ENCODE measurements at places on chromosomes 16 and 17.

DNA sequence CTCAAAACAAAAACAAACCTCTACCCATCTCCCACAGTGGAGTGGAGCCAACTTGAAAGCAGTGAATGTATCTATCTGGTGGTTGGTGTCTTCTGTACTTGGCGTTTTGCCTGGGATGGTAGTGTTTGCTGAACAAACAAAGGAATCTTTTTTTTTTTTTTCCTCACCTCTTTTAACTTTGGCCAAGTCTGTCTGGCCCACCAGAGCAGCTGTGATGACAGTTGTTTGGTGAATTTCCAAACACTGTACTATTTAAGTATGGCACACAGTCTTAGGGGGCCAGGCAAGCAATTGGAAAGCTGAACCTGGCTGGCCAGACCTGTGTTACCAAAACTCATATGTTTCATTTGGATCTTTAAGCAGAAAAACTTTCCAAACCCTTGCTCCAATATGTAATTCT is 101.8 kb upstream of the CDH13 start:
- DNase-seq = no peak

DNA sequence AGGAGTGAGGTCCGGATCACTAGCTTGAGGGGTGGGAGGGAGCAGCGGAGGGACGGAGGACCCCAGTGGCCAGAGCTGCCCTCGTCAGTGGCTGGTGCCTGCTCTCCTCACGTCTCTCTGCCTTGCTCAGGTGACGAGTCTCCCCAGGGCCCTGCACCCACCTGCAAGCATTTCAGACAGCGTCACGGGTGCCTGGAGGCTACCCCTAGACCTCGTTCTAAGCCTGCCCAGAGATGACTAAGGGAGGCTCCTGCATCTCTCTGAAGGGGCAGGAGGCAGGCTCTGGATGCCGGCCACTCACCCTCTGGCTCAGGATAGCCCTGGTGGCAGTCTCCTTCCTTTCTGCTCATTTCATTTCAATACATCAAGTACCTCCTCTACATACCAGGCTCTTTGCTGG is 68.8 kb downstream of the MRC2 start:
- DNase-seq = no peak

GRCh38 chr17:62933501-62934385 is 32.3 kb upstream of the TANC2 start:
- no peak for DNase-seq

DNA sequence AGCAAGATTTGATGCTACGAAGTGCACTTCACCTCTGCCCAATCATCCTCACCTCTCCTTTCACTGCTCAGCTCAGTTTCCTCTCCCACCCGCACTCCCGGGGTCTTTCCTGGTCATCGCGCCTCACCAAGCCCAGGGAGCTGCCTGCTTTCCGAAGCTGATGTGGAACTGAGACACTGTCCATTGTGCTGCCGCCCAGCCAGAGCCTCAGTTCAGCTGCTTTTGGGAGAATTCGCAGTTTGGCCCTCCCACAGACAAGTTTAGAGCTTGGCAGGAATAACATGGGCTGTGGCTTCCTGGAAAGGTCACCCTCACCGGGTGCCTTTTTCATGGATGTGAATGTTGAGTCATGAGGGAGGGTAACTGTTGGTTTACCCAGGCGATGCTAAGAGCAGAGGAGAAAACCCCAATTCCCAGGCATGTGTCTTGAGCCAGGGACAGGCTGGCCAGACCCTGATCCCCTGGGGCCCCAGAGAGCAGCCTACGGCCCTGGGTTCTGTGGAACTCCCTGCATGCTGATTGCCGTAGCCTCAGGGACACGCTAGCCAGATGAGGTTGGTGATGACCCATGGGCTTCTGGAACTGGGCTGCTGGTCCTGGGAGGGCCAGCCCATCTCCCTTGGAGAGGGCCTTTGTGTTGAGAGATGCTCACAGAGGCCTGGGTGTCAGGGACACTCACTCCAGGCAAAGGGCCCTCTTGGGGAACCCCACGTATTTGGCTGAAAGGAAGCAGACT is 1687.5 kb downstream of the TP53TG3F start:
- no peak for DNase-seq

GRCh38 chr17:40290629-40291280 is 3.1 kb downstream of the CDC6 start:
- DNase-seq = no peak

DNA sequence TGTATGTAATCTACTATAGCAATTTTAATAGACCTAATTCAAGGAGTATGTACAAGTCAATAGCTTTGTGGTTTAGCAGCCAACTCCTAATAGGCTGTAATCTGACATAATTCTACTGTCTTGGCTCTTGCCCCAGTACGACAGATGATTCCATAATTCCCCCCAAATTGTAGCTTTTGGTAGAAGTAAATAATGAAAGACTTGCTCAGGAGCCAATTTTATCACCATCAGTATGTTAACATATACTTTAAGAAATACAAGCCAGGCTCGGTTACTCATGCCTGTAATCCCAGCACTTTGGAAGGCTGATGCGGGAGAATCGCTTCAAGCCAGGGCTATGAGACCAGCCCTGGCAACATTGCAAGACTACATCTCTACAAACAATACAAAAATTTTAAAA is 53.9 kb downstream of the AP2B1 start:
- DNase-seq = no peak

- no peak for DNase-seq
Measured at GRCh38 chr16:24851700-24852099, 5.9 kb downstream of the SLC5A11 start.

- DNase-seq = no peak
Measured at GRCh38 chr17:51721730-51722129, 436.8 kb downstream of the CA10 start.

- no peak for DNase-seq
Measured at GRCh38 chr16:12548270-12548983, 255.3 kb downstream of the CPPED1 start.

DNA sequence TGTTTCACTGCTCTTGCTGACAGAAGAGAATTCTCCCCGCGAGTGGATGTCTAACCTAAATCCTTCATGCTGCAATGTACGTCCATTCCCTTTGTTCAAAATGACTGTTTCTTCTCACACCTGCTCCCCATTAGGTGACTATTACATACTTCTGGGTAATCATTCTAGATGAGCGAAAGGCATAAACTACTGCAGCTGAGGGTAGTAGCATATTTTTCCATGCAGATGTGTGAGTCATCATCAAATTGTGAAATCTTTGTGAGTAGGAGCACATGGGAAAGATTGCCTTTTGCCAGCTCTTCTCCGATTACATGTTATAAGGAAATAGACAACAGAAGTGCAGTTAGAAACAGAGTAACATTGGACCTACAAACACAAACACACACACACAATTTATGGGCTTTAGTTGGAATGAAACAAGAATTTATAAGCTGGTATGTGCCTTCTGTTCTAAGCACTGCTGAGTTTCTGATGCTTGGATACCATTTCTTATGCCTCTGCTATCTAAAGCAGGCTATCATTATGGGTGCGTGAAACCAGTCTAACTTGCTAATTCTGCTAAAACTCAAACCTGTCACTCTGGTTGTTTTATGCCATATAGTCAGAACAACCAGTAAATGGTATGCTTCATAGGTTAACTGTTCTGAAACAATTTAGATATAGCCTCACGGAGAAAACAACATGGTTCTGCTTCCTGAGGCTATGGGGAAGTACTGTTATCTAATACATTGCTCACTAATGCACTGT is 346.9 kb upstream of the PSMD7 start:
- no peak for DNase-seq

DNA sequence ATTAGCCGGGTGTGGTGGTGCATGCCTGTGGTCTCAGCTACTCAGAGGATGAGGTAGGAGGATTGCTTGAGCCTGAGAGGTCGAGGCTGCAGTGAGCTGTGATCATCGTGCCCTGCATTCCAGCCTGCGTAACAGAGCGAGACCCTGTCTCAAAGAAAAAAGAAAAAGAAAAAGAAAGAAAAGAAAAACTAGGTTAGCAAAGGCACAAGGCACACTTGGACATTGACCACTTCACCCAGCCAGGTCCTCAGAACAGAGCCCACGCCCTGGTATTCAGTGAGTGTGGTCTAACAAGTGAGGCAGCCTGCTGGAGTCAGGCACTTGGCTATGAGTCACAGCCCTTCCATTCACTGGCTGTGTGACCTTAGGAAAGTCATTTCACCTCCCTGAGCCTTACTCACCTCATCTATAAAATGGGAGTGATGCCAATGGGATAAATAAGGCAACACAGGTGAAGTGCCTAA is 10.4 kb downstream of the MILR1 start:
- DNase-seq = no peak

DNA sequence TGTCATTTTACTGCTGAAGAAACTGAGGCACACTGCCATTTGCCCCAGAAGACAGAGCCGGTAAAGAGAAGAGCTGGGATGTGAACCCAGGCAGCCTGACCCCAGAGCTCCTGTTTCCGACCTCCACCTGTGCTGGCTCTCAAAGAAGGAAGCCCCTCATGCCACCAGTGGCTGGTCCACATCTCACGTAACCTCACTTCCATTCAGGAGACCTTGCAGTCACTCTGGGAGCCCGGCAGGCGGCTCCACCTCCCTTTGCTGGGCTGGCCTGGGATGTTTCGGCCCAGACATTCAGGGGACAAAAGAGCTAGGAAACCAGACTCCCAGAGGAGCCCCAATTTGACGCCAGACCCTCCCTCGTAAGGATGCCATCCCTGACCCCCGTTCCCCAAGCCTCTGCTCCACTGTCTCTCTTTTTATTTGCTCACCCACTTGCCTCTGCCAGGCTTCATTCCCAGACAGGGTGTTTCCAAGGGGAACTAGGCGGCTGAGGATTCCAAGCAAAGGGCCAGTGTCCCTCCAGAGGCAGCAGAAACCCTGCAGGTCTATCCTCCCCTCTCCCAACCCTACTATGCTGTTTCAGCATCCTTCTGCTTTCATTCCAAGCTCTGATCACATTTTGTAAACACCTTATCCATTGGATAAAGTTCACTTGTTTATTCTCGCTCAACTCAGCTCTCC is 2.8 kb downstream of the TAF1C start:
- DNase-seq = no peak

- no peak for DNase-seq
Measured at GRCh38 chr16:12417815-12418211, 385.9 kb downstream of the CPPED1 start.

DNA sequence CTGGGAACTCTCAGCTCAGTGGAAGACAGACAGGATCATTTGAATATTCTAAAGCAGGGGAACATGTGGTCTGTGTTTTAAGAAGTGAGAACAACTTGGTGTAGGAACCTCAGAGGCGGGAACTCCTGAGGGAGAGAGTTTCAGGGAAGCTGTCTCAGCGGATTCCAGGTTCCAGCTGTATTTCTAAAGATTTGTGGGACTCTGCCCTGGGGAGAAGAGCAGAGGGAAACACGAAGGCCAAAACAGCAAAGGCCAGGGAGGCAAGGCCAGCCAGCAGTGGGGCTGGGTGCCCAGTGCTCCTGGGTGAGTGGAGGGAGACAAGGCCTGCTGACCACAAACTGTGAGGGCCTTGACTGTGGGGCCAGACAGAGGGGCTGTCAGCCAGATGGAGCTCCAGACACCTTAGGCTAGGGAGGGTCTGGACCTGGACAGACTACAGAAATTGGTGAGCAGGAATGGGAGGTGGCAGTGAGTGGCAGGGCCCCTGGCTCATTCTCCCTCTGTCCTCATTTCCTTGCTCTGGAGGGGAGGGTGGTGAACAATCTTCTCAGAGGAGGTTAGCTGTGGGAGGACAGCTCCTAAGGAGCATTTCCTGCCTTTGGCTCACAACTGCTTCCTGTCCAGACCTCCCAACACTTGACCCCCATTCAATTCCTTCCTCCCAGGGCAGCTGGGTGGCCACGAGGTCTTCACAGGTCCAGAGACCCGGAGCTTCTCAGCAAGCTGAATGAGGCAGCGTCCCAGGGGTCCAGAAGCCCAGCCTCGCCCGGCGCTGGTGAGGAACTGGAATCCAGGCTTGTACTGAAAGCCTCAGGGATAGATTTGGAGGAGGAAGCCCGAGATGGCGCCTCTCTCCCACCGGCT is 21.0 kb upstream of the FZD2 start:
- no peak for DNase-seq

DNA sequence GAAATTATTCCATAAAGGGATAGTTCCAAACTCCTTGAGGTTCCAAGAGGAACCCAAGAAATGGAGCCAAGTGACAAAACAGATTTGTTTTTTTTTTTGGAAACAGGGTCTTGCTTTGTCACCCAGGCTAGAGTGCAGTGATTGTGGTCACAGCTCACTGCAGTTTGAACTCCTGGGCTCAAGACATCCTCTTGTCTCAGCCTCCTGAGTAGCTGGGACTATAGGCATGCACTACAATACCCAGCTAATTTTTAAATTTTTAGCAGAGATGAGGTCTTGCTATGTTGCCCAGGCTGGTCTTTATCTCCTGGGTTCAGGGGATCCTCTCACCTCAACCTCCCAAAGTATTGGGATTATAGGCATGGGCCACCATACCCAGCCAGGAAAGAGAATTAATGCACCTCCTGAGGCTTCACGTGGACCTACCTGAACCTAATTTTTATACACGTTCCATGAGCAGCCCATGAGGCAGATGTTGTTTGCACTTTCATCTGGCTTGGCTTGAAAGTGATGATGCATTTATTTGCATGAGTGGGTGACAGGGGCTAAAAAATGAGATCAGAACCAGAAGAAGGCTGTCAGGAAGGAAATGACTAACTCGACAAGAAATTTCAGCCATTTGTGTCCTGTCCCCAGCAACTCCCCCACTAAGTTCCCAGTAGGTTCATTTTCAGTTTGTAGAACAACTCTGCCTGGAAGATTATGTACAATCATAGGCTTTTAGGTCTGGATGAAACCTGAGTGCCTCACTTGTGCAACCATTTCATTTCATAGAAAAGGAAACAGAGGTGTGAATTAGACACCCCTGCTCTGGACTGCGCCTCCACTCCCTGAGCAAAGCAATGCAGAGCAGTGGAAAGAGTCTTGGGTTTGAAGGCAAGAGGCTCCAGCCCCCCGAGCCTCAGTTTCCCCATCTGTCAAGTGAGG is 10.3 kb upstream of the IRF8 start:
- no peak for DNase-seq

DNA sequence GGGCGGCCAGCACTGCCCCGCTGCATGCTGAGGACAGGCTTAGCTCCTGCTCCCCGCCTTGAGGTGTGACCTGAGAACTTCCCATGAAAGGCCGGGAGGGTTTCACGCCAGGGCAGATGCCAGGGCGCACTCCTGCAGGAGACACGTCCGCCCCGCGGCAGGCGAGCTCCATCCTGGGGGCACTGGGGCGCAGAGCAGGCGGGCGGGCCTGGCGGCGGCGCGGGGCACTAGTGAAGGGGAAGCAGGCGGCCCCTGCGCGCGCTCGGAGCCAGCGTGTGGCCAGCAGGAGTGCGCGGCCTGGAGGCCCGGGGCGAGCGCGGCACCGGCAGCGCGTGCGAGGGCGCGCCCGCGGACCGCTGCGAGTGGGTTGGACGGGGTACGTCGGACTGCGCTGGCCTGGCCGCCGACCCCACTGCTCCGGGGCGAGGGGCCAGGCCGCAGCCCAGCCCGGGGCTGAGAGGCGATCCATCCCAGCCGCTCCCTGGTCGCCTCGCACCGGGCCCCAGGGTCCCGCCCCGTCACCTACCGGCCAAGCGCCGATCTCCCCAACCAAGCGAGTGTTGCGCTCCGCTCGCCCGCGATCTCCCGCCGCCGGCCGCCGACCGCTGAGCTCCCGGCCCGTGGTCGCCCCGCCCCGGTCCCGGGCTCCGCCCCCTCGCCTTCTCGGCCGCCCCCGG is at the start of gene MAP3K14:
Gene MAP3K14, minus strand, starts transcription at position 587 of the 677 bp plus-strand sequence. CDS start 26,275 bp downstream, outside the sequence.
- DNase-seq = no peak
